Stimulated activated CD4-positive, alpha-beta T cell treated with anti-CD3 and anti-CD28 coated beads, Interleukin-1b, Interleukin-23, amount 100 ng/mL, for 4 hours (primary cell): ENCODE measurements at places on chromosomes 6 and 20.

DNA sequence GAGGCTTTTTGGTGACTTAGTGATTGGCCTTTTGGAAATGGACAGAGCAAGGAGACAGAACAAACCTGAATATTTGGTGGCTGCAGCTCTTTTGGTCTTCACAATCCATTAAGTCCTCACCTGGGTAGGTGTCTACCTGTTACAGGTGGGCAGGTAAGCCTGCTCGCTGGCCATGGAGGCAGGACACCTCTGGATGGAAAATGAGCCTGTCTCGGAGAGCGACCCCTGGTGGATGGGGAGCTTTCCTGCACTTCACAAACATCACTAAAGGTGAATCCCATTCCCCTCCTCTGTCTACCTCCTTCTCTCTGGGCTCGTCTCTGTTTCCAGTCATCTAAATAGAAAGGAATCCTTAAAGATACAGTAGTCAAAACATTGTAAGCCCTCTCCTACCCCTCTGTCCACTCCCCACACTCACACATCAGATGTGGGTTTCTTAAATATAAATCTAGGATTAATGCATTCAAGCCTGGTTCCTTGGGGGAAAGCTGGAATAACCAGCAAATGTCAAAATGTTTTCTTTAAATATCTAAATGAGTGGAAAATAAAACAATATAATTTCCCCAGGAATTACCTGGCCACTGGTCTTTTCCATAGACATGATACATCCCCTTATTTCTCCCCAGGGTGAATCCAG is 304.9 kb downstream of the CDH26 start:
- peak; percentile 29 for DNase-seq

GRCh38 chr6:167750956-167751358 is 75.8 kb upstream of the AFDN start:
- DNase-seq = no peak

GRCh38 chr20:23083553-23084220 is 2.4 kb downstream of the CD93 start:
- no peak for DNase-seq

DNA sequence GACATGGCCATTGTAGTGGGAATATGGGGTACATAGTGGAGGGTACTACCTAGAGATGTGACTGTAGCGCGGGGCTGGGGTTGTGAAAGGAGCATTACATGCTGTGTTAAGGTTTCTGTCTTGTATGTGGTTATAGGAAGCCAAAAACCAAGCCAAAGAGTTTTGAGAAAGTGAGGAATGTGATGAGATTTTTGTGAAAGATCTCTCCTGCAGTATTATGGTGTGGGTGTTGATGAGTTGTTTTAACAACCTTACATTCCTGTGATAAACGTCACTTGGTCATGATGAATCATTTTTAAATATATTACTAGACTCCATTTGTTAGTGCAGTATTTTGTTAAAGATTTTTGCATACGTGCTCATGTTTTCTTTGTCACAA is 48.9 kb downstream of the ZFAND3 start:
- DNase-seq = no peak

DNA sequence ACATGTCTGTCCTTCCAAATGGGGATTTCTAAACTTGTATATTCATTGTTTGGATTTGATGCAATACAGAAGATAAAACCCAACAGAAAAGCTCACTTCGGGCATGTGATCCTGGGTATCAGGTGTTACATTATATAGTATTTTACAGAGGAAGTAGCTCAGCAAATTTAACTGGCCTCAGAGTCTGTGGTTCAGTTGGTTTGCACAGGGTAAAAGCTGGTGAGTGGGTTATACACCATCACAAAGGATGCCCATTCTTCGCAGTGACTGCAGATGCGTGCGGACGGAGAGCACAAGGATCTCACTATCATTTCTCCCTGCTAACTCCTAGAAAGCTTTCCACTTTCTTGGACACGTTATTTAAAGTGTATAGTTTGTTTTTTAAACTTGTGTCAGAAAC is 236.7 kb downstream of the TMEM242 start:
- no peak for DNase-seq

- DNase-seq = no peak
These were observed 103.8 kb downstream of the RALGAPA2 start for GRCh38 chr20:20608641-20609040.

DNA sequence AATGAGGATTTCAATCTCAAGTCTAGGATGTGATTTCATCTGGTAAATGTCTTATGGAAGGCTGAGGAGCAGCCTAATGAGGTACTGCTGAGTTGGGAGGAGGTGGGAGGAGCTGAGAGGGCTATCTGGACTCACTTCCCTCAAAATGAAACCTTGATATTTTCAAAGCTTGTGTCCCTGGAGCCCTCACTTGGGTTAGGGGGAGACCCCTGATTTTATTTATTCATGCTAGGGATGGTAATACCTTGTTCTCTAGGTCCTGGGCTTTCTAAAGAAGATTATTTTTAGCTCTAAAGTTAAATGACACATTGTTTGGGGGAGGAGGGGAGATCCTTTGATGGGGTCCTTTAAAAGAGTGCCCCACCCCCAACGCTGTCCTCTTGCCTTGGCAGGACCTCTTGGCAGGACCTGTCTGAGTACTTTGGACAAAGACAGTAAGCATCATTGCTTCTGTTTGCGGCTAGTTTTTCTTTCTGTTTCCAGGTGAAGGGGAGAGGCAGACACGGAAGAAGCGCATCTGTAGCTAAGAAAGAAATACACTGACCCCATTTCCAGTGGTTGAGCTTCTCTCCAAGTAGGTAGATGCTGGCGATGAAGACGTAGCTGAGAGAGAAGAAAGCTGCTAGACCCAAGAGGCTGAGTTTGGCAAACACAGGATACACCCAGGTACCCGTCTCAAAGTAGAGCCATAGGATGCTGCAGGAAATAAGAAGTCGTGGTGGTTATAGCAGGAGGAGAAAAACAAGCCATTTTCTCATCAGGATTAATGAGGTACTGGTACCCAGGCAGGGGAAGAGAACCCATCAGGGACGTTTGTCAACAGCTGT is 55.6 kb downstream of the ADTRP start:
- no peak for DNase-seq

DNA sequence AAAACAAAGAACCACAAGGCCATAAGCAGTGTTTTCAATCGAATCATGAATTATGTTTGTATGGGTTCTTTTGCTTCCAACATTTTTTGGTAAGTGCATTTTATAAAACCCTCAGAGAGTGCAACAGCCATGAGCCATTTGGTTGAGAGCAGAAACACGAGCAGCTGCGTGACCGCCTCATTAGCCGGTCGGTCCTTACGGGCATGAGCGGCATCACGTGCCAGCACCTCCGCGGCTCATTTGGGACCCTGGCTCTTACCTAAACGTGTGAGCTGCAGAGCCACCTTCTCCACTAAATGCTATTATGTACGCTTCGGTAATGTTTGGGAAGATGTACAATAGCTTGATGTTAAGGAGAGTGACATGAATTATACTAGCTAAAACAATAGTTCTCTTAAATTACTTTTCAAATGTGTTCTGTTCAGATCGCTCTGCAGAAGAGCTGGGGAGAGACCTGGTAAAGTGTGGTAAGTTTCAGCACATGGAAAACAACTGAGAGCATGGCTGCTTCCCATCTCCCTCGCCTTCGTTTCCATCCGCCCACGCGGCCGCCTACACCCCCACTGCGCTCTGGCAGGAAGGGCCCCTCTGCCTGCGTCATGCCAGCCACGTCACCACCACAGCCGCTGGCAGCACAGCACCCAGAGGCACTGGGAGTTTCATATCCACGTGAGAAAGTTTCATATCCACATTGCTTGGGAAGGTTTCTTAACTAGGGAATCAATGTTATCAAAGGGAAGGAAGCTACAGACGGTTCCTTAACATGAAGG is 23.7 kb upstream of the PDE10A start:
- no peak for DNase-seq

DNA sequence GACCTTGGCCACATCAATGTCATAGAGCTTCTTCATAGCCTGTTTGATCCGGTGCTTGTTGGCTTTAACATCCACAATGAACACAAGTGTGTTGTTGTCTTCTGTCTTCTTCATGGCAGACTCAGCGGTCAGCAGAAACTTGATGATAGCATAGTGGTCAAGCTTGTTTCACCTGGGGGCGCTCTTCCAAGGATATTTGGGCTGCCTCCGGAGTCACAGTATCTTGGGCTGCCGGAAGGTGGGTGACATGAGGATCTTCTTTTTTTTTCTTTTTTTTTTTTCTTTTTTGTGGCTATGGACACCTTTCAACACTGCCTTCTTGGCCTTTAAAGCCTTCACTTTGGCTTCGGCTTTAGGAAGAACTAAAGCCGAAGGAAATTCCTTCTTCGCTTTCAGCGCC is 244.6 kb downstream of the GJA1 start:
- DNase-seq = no peak

- no peak for DNase-seq
These were observed 116.3 kb upstream of the SLC2A12 start for GRCh38 chr6:134168590-134169208.

GRCh38 chr6:14454473-14454775 is 336.9 kb downstream of the CD83 start:
- peak; percentile 13 for DNase-seq

GRCh38 chr6:11232770-11233626 is 530 bp upstream of the NEDD9 start:
- no peak for DNase-seq

- no peak for DNase-seq
These were observed 78.0 kb downstream of the RWDD2A start for GRCh38 chr6:83270971-83271719.

DNA sequence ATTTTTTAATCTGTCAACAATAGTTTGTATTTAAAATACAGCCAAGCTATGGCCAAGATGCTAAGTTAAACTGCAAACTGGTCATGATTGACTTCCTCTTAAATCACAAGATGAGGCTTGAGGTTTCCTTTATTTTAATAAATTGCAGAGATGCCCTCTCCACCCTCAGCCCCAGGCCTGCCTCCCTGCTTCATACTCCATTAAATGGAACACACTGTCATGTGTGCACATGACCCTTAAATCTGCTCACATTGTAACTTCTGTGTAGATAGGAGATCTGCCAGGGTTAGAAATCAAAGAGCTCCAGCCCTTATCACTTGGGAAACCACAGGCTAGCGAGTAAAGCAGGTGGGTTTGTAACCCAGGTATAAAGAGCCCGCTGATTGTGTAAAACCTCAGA is 20.8 kb downstream of the DUSP22 start:
- DNase-seq = no peak

DNA sequence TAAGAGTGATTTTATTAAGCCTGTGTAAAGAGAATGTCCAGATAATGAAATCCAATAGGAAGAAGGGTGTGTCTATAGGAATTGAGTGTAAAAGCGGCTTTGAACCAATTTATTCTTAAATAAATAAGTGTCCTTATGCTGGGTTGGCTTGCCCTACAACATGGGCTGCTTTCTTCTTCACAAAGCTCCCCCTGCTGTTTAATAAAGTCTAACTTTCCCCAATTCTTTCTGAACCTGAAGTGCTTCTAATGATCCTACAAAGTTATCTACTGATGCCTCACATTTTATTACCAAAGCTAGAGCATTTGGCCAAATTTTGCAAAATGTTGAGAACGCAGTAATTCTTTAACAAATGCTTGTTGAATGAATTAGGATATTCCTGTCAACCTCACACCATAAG is 36.3 kb upstream of the SIRT5 start:
- no peak for DNase-seq

- DNase-seq = no peak
These were observed 129.5 kb upstream of the GGTLC1 start for GRCh38 chr20:24118034-24118433.

GRCh38 chr6:42400886-42401612 is 50.7 kb downstream of the TRERF1 start:
- DNase-seq = no peak

DNA sequence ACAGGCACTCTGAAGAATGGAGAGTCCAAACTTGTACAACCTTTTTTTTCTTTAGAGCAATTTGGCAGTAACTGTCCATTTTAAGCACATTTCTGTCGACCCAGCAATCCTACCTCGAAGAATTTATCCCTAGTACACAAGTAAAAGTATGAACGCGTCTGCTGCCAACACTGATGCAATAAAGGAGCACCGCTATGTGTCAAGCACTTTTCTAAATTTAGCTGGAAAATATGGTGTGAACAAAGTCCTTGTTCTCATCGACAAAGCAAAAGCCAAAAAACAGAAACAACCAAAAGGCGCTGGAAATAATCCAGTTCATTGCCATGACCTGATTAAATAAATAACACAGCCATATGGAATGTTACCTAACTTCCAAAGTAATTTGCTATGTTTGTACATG is 1.1 kb downstream of the DPM1 start:
- DNase-seq = no peak

- DNase-seq = no peak
These were observed 408 bp downstream of the PTCHD4 start for GRCh38 chr6:48110436-48111142.

DNA sequence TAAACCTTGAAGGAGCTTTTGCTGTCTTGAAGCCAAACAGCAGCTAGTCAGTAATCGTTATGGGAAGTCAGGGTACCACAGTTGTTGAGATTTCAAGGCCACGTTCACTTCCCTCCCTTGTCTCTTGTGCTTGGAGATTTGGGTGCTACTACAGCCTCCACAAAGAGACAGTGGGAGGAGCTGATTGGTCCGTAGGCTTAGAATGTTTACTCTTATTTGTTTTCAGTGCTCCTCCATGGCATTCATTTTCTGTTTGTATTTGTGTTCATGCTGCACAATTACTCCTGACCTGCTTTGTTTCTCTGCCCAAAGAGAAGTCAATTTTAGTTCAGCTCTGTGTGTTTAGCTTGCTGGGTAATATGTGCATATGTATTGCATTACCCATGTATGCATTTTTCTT is 147.7 kb downstream of the PRL start:
- no peak for DNase-seq
